ENCODE measurements at places on chromosomes 5 and 9.

- DNase-seq, result no peak
These were observed 134.8 kb downstream of the BASP1 start for GRCh38 chr5:17352223-17352622.

DNA sequence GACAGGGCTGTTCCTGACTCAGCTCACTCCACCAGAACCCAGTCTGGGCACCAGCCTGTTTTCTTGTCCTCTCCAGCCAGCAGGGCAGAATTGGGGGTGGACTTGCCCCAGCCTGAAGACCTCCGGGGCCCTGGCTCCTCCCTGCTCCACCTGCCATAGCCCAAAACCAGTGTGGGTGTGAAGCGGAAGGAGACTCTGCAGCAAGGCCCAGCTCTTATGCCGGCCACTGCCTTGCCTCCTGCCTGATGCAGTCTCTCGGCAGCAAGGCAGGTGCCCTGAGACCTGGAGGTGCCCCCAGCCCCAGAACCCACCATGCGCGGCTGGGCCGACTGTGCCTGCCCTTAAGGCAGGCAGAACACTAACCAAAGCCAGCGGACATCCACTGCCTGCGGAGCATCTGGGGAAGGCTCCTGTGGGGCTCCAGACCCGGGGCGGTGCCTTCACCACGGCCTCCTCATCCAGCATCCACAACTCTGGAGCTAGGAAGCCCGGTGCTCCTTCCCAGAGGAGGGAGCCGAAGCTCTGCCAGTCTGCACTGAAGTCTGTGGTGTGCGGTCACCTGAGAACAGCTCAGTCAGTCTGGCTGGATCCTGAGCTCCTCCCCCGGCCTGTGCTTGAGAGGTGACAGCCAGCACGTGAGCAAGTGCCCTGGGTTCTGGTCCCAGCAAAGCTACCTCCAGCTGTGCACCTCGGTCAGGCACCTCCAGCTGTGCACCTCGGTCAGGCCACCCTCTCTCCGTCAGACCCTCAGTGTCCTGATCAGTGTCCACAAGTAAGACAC, 116.7 kb downstream of the ADAMTS2 start:
- DNase-seq, result no peak

GRCh38 chr9:32306006-32306405, 78.4 kb upstream of the ACO1 start:
- no peak for DNase-seq

DNA sequence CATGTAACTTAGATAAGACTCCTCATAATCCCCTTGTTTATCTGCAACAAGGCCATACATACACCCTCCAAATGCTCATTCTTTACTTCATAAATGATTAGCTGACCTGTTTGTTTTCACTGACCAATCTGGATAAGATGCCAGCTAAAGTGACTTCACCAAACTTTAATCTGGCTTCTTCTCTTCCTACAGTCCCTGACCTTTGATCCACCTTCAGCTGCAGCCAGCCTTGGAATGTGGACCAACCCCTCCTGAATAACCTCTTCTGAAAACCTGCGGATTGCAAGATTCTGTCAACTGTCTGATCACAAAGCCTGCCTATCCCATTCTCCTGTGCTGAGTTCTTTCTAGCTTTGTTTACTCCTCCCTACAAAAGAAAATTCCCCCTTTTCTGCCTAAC, 476.8 kb downstream of the LRRC70 start:
- DNase-seq, result no peak

DNA sequence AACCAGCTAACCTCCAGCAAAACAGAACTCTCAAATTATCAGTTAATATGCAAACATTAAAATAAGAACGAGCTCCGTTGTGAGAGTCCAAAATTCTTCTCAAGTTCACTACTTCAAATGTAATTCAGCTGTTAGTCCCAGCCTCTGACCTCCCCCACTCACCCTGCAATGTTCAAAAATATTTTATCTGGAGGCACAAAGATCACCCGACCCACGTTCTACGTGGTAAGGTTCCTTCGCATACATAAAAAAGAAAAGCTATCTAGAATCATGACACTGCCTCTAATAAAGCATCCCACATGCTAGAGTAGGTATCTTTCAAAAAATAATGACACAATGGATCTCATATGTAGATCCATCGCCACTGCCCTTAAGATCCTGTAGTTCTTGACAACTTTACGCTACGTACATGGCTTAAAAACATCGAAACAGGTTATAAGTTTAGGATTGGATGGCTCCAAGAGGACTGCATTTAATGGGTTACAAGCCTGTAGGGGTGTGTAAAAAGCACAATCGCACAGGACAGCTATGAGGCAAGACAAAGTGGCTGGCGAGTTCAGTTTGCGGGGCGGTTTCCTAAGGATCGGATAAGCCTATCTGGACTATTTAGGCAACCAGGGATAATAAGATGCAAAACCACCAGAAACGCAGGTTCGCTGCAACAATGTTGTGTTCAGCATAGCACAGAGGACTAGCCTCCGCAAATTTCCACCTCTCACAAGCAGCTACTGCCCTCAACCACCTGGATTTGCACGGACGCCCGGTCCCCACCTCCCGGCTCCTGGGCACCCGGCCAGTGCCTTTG, 969 bp downstream of the CLK4 start:
- no peak for DNase-seq

- DNase-seq, result no peak
These were observed 164.7 kb downstream of the ADAMTSL1 start for GRCh38 chr9:18638371-18639249.

GRCh38 chr5:32587067-32587551, 1.8 kb downstream of the SUB1 start:
- DNase-seq, result no peak

DNA sequence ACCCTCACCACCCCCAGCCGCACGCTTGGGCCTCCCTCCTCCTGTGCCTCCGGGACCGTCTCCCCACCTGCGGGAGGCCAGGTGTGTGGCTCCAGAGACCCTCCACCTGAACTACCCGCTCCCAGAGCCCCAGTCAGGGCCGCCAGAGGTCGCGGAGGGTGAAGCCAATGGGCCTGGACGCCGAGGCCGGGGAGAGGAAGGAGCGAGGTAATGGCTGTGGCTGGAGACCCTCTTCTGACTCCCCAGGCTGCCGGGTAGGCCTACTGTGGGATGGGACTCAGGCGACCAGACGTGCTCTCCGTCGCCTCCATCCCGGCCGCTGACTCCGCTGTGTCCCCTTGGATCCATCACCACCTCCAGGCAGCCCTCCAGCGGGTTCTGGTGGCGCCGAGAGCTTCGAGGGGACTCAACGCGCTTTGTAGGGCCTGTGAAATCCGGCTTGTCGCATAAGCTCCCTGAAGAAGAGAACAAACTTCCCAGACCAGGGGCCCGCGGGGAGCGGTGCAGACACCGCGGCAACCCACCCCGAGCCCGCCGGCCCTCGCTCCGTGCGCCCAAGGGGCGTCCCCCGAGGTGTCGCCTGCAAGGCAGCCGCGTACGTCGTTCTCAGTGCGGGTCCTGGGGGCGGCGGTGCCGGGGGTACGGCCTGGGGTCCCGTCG, 12.6 kb downstream of the IRX2 start:
- DNase-seq, result no peak

DNA sequence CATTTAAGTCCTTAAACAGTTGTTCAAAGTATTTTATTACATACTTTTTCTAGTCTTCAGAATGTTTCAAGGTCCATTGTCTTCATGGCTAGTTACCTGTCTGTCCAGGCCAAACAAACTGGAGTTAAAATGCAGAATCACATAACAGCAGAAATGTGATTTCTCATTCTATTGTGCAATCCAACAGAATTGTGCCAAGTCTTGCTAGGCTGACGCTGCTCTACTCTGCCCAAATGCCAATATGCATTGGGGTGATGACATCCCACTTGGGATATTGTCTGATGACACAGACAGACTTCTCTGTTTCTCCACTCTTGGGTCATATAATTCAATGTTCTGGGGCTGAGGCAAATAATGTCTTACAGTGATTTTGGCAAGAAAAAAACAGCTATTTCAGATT, 5.2 kb upstream of the SLC22A5 start:
- DNase-seq, result no peak

GRCh38 chr5:157286761-157287211, 20.9 kb downstream of the CYFIP2 start:
- no peak for DNase-seq

DNA sequence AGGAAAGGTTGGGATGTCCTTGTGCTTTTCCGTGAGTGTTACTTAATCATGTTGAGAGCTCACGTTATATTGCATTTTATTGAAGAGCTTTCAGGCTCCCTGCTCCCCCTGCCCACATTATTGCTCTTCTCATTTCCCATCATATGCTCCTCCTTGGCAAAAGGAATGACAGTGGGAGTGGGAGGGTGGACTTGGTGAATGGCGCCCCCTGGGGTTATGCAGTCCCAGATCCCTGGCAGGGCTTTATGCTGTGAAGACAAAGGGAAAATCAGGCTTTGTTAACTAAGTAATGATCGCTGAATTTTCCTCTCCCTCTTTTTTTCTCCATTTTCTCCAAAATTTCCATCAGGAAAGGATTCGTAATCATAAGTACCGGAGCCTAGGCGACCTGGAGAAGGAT, 166.6 kb downstream of the SMARCA2 start:
- no peak for DNase-seq

GRCh38 chr5:112878760-112879159, 17.7 kb downstream of the SRP19 start:
- DNase-seq, result peak; percentile 23

- DNase-seq, result no peak
These were observed 15.2 kb upstream of the IRX4 start for GRCh38 chr5:1897816-1898450.

GRCh38 chr5:34021334-34021733, 13.5 kb upstream of the AMACR start:
- DNase-seq, result no peak

- DNase-seq, result no peak
These were observed 27.1 kb downstream of the SLIT3 start for GRCh38 chr5:169273881-169274280.

DNA sequence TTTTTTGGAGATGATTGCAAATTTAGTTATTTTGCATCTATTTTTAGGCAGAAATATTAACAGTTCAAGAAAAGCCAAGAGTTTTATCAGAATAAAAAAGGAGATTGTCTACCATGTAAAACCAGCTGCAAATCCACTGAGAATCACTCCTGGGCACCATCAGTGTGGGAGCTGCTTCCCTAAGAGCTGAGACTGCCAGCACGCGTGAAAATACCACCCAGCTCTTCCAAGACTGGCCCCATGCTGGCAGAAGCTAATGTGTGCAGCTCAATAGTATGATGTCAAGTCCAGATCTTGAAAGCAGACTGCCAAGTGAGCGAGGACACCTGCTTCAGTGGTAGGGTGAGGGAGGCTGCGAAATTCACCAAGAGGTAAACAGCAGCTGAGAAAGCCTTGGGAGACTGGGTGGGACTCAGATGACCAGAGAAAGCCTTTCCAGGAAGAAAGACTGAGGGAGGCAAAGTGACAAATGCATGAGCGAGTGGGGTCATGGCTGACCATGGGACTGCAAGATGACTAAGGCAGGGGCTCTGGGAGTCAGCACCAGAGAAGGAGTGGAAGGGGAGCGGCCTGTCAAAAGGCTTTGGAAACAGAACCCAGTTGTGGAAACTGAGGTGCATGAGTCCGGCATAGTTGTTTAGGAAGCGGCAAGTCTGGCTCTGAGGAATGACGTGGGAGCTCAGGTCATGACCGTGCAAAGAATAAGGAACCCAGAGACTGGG, 200.9 kb downstream of the GADD45G start:
- no peak for DNase-seq

DNA sequence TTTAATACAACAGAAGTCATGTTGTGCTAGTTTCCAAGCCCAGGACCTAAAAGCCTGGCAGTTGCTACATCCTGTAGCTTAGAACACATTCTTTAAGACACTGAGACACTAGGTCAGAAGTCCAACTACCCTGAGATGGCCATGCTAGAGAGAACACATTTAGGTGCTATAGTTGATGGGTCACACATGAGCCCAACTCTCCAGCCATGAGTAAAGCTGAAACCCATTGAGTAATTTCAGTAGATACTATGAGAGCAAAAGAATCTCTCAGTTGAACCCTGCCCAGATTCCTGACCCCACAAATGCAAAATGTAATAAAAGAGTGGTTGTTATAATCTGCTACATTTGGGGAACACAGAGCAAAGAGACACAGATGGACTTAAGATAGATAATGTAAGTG, 164.4 kb downstream of the SEMA5A start:
- DNase-seq, result no peak

DNA sequence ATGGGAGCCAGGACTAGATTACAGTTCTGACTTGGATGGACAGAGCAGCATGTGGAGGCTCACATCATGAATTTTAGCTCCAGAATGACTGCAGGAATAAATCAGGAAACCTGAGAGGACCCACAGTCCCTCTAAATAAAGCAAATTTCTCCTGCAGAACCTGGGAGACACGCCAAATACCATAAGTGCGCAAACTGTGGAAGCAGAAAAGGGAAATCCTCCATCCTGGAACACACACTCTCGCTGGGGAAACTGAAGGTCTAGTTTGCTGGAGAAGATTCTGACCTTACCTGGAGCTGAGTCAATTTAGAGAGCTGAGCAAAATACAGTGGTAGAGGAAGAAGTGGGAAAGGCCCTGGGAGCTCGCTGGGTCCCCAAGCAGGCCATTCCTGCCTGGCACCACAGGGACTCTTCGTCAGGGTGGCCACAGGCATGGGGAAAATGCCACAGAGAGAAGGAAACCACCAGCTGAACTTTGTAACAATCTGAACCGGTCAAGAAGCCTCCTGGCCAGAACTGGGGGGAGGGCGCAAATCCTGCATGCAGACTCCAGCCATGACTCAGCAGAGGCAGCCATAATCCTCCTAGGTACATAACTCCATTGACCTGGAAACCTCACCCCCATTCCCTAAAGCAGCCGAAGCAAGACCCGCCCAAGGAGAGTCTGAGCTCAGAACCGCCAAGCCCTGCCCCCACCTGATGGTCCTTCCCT, 390.9 kb downstream of the LRRC70 start:
- DNase-seq, result no peak

- DNase-seq, result no peak
These were observed 3.6 kb upstream of the OTULINL start for GRCh38 chr5:14577971-14578370.

- no peak for DNase-seq
These were observed 29.3 kb upstream of the RNF130 start for GRCh38 chr5:180100621-180101450.

DNA sequence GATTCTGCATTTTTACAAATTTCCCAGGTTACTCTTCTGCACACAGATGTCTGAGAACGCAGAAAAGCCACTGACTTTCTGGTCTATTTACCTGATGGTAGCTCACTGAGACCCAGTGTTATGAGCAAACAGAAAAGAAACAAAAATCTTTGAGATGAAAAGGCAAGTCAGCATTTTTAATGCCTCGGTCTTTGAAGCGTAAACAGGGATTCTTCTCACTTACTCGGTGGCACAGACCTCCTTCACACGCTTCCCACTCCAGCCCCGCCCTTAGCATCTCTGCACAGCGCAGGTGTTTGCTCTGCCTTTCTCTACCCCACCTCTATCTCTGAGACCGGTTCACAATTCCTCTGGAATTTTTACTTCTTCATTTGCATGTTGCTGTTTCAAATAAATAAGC, 195.0 kb upstream of the IRX1 start:
- DNase-seq, result no peak

DNA sequence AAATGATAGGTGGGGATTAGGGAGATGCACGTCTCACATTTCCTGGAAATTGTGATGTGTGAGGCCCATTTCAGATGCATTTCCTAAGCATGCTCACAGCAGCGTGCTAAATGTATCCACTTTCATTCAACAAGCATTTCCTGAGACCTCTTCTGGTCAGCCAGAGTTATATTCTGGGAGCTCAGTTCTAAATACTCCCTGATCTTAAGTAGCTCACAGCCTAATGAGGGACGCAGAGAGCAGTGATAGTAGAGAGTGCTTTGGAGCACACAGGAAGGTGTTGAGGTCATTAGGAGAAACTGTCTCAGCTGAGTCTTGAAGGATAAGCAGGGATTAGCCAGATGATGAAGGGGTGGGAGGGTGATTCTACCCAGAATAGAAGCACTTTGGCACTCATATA, 46.2 kb upstream of the FSD1L start:
- DNase-seq, result no peak

- no peak for DNase-seq
These were observed 159.6 kb downstream of the NR2F1-AS1 start for GRCh38 chr5:93421468-93421867.

All from activated CD4-positive, alpha-beta T cell treated with anti-CD3 and anti-CD28 coated beads for 24 hours (primary cell).